SHP77 (cell line): ENCODE measurements at places on chromosomes 2 and 18.

- no peak for DNase-seq
Observed at GRCh38 chr2:186889101-186889879, 40.3 kb upstream of the ZSWIM2 start.

DNA sequence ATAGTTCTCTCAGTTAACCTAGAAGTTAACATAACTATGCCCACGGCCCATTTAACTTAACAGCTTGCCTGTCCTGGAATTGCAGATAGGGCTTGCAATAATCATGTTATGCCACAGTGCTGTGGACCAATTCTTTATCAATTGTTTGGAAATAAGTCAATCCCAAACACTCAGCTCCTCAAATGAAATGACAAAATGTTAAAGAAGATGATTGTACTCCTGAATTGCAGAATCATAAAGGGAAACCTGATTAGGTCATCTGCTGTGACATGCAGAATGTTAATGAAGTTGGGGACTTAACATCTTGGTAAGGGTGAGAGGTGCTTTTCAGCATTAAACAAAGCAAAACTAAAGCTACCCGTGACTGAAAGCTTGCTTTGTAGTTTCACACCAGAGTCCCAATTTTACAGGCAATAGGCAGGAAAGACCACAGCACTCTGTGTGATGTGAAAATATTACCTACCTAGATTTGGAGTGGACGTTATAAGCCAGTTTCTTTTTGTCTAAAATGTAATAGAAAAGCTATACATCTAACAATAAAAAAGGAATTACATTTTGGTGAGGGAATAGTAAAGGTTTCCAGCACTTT, 364.0 kb downstream of the GPD2 start:
- DNase-seq: no peak

GRCh38 chr2:14650066-14650465, 17.5 kb downstream of the LRATD1 start:
- no peak for DNase-seq

DNA sequence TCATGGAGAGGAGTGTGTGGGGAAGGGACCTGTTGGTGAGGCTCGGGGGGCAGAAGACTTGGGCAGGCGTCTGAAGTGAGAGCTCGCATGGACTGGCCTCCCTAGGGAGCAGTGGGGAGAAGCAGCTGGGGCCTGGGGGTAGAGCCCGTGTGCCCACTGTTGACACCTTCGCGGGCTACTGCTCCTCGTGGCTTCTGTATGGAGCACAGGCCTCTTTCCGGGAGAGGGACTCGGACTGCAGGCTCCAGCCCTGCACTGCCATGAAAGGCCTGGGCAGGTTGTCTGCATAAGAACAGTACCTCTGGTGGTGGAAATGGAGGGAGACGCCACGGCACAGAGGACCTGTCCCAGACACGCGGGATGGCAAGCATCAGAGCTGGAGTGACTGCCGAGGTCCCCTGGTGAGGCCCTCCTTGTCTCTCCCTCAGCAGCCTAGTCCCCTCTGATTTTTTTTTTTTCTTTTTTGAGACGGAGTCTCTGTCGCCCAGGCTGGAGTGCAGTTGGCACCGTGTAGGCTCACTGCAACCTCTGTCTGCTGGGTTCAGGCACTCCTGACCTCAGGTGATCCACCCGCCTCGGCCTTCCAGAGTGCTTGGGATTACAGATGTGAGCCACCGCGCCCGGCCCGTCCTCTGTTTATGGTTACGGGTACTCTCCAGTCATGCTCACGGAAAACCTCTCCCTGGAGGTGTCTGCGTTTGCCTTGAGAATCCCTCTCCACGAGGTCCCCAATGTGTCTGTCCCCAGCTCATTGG, 44.7 kb upstream of the PTMA start:
- DNase-seq: no peak

DNA sequence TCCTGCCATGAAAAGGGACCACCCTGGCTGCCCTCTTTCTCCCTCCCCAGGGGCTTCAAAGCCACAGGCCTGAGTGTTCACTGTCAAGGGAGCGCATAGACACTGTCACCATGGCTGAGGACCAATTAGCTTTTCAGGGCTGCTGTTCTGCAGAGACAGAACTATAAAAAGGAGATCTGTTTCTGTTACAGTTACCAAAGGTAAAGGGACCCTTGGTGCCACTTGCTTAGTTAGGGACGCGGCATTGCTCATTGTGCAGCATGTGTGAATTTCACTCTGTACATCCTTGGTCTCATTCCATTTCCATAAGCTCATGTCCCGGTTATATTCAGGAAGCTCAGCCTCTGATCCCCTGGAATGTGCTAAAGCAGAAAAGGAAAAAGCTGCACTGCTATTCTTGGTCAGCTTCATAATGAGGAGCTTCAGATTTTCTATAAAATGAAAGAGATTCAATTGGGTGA, 55.5 kb upstream of the RNF152 start:
- no peak for DNase-seq

DNA sequence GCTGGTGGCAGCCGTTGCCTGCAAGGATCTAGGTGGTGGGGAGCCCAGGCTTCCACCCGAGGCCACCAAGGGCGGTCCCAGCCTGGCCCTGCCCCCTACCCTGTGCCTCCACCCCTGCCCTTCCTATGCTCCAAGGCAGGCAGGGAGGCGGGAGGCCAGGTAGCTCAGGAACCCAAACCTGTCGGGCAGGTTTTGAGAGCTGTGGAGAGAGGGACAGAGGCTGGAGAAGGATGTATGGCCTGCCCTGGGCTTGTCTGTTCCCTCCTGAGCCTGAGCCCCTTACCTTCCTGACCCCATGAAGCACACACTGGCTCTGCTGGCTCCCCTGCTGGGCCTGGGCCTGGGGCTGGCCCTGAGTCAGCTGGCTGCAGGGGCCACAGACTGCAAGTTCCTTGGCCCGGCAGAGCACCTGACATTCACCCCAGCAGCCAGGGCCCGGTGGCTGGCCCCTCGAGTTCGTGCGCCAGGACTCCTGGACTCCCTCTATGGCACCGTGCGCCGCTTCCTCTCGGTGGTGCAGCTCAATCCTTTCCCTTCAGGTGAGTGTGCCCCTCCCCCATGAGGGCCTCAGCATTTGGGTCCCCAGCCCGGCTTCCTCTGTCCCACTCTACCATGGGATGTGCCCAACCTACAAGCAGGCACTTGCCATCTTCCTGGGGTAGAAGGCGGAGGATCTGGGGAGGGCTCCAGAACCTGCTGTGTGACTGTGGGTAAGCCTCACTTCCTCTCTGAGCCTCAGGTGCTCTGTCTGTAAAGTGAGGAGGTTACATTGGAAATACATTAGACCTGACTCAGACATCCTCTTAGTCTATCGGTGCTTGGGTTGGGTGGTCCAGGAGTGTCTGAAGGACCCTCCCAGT, at the start of gene PROM2:
Gene PROM2, plus strand, starts transcription at position 159 of the 860 bp plus-strand sequence. Its CDS starts 137 bp downstream, at position 296.
- no peak for DNase-seq

GRCh38 chr2:44843641-44844310, 97.7 kb upstream of the SIX3 start:
- DNase-seq: no peak

GRCh38 chr18:44080054-44080453, 600.6 kb upstream of the SETBP1 start:
- no peak for DNase-seq

- no peak for DNase-seq
Observed at GRCh38 chr2:45382744-45383143, 228.3 kb downstream of the SRBD1 start.

DNA sequence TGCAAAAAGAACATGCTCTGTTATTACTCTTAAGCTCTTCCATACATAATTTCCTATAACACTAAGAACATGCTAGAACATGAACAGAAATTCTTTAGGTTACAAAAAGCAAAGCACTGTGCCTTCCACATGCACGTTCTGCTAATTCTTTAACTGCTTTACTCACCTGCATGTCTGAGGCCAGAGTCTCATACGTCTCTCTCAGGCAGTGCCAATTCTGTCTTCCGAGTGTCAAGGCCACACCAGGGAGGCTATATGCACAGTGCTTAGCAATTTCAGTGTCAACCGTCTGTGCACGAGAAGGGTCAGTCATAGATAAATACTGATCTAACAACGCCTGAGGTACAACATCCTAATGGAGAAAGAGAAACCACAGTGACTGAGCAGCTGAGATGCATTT, 55.1 kb downstream of the PPP4R1 start:
- no peak for DNase-seq

GRCh38 chr2:169448316-169448715, 31.0 kb upstream of the BBS5 start:
- no peak for DNase-seq

DNA sequence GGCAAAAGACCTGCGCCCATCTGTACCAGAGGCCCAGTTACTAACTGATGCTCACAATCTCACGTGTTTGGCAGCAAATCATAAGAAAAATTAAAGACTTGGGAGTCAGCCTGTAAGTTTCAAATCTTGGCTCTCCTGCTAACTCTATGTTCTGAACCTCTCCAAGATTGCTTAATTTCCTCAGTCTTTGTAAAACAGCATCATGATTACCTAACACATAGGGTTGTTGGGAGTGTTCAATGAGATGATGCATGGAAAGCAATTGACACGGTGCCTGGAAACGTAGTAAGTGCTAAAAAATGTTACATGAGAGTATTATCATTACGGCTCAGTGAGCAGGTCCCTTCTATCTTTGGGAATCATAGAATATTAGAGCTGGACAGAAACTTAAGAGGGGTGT, 497.6 kb upstream of the TCF4 start:
- no peak for DNase-seq

DNA sequence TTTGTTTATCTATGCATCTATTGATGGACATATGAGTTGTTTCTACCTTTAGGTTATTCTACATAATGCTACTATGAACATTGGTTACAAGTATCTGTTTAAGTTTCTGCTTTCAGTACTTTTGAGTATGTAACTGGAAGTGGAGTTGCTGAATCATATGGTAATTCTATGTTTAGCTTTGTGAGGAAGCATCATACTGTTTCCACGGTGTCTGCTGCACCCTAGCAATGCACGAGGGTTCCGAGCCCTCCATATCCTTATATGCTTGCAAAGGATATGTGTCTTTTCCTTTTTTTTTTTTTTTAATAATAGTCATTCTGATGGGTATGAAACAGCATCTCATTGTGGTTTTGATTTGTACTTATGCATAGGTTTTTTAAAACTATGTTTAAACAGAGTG, 83.7 kb downstream of the FMNL2 start:
- no peak for DNase-seq
